ENCODE measurements at places on chromosomes 1 and 21. TPM values are rescaled to one million over a fixed set of nuclear protein-coding genes. Genes with fewer than 3 reads are reported as not detected.

- DNase-seq: peak; percentile 31
These were observed 16.6 kb downstream of the SAMD11 start for GRCh38 chr1:940107-941014.

The CENPS gene
- 15.7 TPM for total RNA-seq

DNA sequence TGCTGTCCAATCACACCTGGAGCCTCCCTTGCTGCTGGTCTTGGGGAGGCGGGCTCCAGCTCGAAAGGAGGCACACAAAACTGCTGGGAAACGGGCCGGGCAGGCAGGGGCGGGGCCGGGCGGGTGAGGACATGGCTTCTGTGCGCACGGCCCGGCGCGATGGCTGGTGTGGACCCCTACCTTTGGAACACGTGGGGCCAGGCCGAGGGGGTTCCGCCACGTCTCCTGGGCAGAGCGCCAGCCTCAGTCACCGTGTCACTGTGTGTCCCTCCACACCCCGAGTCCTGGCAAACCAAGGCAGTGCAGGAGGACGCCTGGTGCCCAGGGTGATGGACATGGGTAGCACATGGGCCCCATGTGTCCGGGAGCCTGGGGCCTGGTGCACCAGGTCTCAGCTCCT, 42.0 kb upstream of the ADARB1 start:
- DNase-seq: no peak

DNA sequence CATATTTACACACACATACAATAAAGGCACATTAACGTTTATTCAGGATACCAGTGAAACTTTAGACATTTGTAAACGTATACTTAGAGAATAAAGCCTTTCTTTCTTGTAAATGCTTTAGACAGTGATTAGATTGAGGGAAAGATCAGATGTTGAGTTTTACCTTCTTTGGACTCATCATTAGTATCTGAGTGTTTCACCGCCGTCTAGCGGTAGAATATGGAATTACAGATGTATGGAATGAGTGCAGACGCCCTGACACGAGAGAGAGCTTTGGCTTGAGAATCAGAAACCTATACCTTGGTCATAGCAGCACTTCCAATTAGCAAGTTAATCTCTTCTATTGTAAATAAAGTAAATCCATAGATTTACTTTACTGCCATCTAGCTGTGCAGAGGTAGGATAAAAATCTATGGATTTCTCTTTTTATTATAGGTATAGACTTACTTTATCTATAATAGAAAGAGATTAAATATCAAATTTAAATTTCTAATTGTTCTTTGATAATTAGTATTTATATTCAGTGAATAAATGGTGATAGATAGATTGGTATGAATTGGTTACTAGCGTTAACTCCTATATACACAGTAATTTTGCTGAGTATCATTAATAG, 12.6 kb downstream of the FLG2 start:
- DNase-seq: peak; percentile 67

DNA sequence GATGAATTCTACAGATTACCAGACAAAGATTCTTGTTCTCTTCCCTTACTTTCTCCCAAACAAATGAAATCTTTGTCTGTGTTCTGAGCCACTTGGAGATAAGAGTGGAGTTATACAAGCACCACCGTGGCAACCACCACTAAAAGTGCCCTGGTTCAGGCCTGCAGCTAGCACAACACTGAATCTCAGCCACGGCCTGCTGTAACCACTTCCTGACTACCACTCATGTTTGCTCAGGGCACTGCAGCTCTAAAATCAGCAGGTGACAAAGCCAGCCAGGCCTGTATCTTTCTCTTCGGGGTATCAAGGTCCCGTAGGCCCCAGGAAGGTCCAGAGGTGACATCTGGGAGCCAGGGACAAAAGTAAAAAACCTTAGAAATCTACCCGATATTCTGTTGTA, 3.2 kb upstream of the OR2T6 start:
- no peak for DNase-seq

GRCh38 chr1:59557549-59557885, 257.2 kb upstream of the HOOK1 start:
- no peak for DNase-seq

- DNase-seq: no peak
These were observed 99.4 kb downstream of the SUSD4 start for GRCh38 chr1:223264529-223264928.

DNA sequence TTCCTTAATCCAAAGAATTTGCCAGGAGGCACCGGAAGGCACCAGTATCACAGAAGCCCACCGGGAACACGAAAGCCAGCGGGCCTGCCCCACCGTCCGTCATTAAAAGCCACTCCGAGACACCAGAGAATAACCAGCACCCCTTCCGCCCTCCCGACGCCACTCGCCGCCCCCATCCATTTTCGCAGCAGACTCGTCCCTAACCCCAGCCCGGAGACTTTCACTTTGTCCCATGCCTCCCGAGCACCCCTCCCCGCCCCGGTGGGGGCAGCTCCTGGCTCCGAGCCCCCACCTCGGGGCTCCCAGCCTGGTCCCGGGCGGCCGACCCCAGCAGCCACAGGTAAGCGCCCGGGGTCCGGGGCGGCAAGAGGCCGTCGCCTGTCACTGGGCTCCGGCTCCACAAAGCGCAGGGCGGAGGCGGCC, 105.4 kb downstream of the SLC45A1 start:
- peak; percentile 55 for DNase-seq

DNA sequence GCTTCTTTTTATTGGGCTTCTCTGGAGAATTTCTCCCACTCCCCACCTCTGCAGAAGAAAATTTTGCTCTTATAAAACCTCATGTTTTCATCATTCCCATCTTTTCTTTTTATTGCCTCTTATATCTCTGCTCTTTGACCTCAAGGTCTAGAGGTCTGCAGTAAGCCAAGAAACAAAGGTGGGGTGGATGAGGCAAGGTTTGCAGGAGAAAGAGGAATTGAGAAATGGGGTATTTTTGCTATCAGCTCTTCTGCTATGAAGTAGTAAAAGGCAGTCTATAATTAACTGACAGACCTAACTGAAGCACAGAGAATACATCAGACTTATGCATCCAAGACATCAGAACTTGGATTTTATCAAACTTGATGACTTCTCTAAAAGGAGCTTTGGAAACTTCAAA, 22.9 kb downstream of the SYT11 start:
- DNase-seq: no peak

The BCL2L15 gene
- 1.3 TPM for total RNA-seq

DNA sequence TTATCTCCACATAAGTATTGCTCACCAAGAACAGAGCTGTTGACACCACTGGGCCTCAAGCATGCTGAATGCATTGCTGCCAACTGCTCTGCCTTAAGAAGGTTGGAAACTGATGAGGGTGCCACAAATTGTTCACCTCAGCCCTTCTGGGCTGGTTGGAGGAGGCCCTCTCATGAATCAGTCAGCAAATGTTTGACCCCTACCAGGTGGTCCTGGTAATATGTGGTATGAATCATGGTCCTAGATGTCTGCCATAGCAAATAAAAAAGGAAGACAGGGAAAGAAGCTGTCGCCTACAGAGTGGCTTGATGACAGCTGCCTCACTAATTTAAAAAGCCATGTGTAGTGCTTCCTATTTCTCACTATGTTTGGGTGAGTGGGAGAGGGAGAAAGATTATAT, 12.2 kb downstream of the SPATA46 start:
- DNase-seq: no peak

The TEDDM1 gene
- total RNA-seq: not detected

The ARHGEF16 gene
- total RNA-seq: not detected

- no peak for DNase-seq
These were observed 203.9 kb downstream of the C1orf94 start for GRCh38 chr1:34380526-34381124.

DNA sequence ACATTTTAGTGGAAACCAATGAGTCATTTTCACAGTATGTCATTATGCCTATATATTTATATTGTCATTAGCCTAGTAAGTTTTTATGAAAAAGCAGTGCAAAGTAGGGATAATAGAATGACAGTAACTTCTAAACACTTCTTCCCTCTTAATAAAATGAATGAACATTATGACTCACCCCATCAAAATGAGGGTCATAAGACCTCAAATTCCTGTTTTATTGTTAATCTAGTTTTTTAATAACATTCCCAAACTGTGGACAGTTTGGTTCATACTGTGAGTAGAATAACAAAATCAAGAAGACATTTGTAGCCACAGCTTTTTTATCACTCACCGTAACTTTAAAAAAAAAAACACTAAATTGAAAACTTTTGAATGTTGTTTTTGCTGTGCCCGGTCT, 160.5 kb downstream of the LRRC40 start:
- DNase-seq: no peak

The ANGPTL7 gene
- not detected for total RNA-seq

DNA sequence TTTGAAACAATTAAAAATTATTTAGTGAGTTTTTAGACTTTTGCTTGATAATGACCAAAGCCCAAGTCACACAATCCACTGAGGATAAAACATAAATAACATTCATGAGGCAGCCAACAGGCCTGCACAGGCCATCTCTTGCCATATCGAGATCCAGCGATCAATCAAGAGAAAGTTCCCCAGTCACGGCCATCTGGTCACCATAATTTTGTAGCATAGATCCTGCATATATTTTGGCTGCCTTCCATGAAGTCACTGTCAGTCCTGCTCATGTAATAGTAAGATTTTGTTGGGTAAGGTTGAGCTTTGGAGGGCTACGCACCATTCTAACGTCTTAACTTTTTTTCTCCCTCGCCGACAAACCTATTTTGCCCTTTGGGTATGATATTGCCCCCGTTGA, 17.5 kb downstream of the KPNA6 start:
- DNase-seq: no peak

The S1PR1 gene
- 135 TPM for total RNA-seq

- no peak for DNase-seq
These were observed 96.9 kb downstream of the LPAR3 start for GRCh38 chr1:84795966-84796600.

The GUCA2B gene
- not detected for total RNA-seq

DNA sequence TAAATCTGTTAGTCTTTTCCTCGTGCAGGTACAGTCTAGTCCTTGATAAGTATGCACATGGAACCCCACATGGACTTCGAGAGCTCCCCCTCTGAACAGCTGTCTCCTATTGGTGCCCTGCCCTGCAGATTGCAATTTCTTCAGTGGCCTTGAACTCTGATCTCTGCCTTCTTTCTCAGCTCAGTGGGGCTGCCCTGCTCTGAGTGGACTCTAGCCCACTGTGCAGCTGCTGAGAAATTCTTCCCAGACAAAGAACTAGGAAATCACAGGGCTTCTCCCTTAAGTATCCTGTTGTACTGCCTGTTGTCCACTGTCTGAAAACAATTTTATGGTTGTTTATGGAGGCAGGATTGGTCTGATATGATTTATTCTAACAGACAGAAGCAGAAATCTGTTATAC, 38.2 kb downstream of the ADAM30 start:
- no peak for DNase-seq

- DNase-seq: no peak
These were observed 19.5 kb downstream of the INKA2 start for GRCh38 chr1:111719674-111720132.

DNA sequence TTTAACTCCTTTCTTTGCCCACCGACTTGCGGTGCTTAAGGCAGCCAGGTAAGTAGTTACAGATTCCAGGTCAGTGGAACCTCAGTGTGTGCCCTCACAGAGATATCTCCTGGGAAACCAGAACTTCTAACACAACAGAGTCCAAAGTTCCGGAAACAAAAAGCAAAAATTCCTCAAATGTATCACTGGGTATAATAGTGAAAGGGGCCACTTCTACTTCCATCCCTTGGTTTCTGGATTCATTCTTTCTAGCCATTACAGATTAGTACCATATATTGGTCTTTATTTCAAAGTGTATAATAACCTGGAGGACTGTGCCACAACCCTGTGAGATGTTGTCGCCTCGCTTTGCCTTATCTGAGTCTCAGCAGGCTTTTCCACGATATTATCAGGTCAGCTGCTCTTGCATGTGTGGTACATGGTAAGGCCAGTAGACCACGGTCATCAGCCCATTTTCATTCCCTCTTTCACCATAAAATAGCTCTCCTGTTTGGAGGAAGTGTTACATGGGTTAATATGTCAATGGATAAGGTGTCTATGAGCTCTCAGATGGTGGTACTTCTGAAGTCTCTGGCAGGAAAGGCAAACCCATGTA, 14.9 kb upstream of the VASH2 start:
- no peak for DNase-seq

The COL9A2 gene
- 36.3 TPM for total RNA-seq

GRCh38 chr1:236065509-236066005, 667 bp upstream of the NID1 start:
- no peak for DNase-seq
